ENCODE measurements at places on chromosomes 11 and 22.

- no peak for DNase-seq
Observed at GRCh38 chr11:109329716-109330115, 92.3 kb upstream of the C11orf87 start.

DNA sequence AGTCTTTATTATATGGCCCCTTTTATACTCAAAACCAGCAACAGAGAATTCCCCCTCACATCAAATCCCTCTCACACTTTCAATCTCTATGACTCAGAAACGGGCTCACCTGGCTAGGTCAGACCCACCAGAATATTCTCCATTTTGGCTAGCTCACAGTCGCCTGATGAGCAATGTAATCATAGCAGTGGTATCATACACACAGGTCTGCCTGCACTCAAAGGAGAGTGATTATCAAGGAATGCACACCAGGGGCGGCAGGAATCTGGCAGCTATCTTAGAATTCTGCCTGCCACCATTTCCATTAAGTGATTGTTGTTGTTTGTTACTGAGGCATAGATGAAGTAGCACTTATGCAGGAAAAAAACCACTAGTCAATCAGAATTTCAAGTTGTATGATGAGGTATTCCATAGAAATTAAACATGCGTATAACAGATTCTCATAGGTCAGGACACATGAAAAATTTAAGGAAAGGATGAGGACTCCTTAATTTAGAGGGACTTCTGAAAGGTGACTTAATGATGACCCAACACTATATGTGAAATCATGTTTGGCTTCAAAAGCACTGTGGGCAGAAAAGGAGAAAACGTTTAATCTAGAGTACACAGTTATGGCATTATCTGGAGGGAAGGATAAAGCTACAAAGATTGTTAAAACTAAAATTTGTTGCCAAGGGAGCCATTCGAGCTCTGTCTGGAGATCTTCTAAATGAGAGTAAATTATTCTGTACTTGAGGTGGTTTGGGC lies 185.8 kb upstream of the DDI1 start:
- no peak for DNase-seq

- no peak for DNase-seq
Observed at GRCh38 chr11:44316659-44317240, 6.8 kb upstream of the ALX4 start.

DNA sequence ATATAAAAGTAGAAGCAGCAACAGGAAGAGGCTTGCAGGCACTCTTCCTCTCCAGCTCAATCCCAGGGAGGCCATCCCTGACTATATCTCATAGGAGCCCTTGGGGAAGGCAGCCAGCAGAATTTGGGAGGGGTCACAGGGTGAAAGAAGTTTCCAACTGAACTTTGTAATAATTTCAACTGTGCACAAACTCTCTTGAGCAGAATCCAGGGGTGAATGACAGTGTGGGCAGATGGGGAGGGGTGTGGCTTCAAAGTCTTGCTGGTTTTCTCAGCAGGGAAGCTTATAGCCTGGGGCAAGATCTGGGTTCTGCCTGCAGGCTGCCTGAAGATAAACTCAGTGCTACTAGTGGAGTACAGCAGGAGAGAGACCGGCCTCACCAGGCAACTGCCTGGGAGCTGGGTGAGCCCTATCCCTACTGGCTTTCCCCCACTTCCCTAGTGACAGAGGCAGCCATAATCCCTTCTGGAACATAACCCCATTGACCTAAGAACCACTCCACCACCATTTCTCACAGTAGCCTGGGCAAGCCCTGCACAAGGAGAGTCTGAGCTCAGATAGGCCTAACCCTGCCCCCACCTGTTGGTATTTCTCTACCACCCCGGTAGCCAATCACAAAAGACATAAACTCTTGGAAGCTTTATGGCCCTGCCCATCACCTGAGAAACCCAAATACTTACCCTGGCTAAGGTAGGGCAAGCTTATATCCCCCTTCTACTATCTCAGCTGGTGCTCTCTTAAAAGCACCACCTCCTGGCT lies 17.8 kb upstream of the TTC12 start:
- DNase-seq = no peak

GRCh38 chr11:108122166-108122628 lies 830 bp downstream of the ACAT1 start:
- peak; percentile 40 for DNase-seq

- no peak for DNase-seq
Observed at GRCh38 chr11:1739576-1739975, 10.8 kb downstream of the IFITM10 start.

DNA sequence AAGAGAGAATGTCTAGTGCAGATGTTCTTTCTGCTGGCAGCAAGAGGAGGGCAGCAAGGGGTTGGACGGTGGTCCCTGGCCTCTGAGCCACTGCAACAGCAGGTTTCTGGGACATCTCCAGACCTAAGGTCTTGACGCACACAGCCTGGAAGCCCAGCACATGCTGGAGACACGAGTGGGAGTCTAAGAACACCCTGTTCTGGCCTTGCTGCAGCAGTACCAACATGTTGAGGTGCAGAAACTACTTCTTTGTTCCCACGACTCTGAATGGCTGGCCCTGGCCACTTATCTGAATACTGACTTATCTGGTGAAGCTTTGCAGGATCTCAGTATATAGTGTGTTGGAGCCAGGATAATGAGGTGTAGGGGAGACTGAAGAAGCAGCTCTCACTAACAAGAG lies 6.8 kb downstream of the MICAL2 start:
- peak; percentile 56 for DNase-seq

Data from fibroblast of pulmonary artery (primary cell).